Mesothelial cell of epicardium (in vitro differentiated cells): ENCODE measurements at places on chromosomes 2 and 18. TPM values are rescaled to one million over a fixed set of nuclear protein-coding genes. Genes with fewer than 3 reads are reported as not detected.

- peak overlapping the region; percentile 37 for H3K27ac ChIP-seq
- H3K36me3 ChIP-seq, result no peaks in the 10 kb centered on the region
- H3K27me3 ChIP-seq, result no peaks in the 10 kb centered on the region
Observed at GRCh38 chr2:205484215-205484614, 198.1 kb upstream of the NRP2 start.

- H3K27me3 ChIP-seq, result no peaks in the 10 kb centered on the region
- H3K4me1 ChIP-seq, result peaks cover 33% of the 10 kb centered on the region
- H3K36me3 ChIP-seq, result no peaks in the 10 kb centered on the region
- H3K4me3 ChIP-seq, result no peak overlapping the region
- H3K27ac ChIP-seq, result no peak overlapping the region
- DNase-seq, result no peak
Observed at GRCh38 chr18:8957731-8958130, 144.8 kb upstream of the NDUFV2 start.

DNA sequence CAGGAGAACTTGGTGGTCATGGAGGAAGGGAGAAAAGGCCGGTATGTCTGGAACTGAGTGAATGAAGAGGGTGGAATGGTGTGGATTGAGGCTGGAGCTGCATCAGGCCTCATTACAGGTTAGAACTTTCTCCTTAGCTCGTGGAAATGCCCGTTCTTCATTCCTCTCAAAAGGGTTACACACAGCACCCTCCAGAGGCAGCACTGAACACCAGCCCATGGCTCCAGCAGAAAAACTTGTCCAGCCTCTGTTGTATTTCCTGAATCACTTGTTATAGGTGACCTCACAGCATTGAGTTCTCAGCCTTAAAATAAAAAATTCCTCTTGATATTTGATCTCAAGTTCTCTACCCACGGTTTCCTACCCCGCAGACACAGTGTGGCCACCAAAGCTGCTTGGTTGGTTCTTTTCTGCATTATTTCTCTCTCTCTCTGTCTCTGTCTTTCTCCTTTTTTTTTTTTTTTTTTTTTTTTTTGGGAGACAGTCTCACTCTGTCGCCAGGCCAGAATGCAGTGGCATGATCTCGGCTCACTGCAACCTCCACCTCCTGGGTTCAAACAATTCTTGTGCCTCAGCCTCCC is 89.6 kb downstream of the ITGB1BP1 start:
- no peak overlapping the region for H3K4me3 ChIP-seq
- peak; percentile 46 for DNase-seq
- H3K27me3 ChIP-seq, result no peaks in the 10 kb centered on the region
- H3K4me1 ChIP-seq, result peaks cover 79% of the 10 kb centered on the region
- H3K36me3 ChIP-seq, result peaks cover 4% of the 10 kb centered on the region

GRCh38 chr2:230847883-230848388 is 16.8 kb upstream of the ITM2C start:
- H3K27me3 ChIP-seq, result peaks cover 31% of the 10 kb centered on the region
- H3K4me3 ChIP-seq, result peak overlapping the region; percentile 38
- H3K27ac ChIP-seq, result no peak overlapping the region
- DNase-seq, result peak; percentile 95

DNA sequence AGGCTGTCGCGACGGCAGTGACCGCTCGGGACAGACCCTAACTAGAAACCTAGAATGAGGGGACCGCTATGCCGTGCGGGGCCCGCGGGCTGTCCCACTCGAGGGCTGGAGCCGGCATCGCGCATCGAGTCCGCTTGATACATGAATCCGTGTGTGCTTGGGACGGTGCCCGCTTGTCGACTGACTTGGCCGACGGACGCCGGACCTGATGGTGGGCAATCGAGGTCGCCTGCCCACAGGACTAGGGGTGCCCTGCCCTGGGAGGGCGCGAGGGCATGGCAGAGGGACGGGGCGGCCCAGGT is 749 bp upstream of the PTMA start:
- H3K27ac ChIP-seq, result peak overlapping the region; percentile 100
- H3K36me3 ChIP-seq, result peaks cover 13% of the 10 kb centered on the region
- H3K27me3 ChIP-seq, result peaks cover 1% of the 10 kb centered on the region

- H3K36me3 ChIP-seq, result no peaks in the 10 kb centered on the region
- no peak overlapping the region for H3K4me3 ChIP-seq
- no peaks in the 10 kb centered on the region for H3K4me1 ChIP-seq
- peaks cover 45% of the 10 kb centered on the region for H3K27me3 ChIP-seq
Observed at GRCh38 chr2:68388772-68389171, 23.7 kb downstream of the PLEK start.

GRCh38 chr18:55732227-55733106 is 144.5 kb upstream of the TCF4 start:
- no peak overlapping the region for H3K27ac ChIP-seq
- H3K4me1 ChIP-seq, result peaks cover 3% of the 10 kb centered on the region
- no peaks in the 10 kb centered on the region for H3K36me3 ChIP-seq
- H3K4me3 ChIP-seq, result no peak overlapping the region
- no peaks in the 10 kb centered on the region for H3K27me3 ChIP-seq

DNA sequence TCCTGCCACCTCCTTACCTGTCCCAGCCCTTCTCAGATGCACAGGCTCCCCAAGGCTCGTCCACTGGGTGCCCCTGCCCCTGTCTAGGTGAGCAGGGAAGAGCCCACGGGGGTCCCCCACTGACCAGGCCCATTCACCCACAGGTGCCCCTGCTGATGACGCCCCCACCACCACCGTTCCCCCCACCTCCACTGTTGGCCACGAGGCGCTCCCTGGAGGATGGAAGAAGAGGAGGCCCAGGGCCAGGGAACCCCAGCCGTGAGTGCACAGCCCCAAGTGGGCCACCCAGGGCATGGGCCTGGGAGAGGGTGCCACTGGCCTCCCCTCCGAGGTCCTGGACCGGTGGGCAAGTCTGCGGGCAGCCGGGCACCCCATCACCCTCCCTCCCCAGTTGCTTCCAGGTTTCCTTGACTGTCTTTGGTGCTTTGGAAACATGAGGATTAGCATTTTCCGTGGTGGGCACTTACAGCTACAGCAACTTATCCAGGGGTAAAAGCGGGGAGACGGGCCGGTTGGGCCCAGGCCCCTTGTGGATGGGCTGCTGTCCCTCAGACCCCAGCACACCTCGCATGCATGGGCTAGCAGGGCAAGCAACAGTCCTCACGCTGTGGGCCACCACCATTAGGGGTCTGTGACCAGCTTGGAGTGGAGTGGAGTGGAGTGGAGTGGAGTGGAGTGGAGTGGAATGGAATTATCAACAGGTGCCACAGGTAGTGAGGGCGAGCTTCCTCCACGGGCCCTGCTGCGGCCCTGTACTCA is 13.2 kb upstream of the KLHL30 start:
- H3K36me3 ChIP-seq, result no peaks in the 10 kb centered on the region
- no peak for DNase-seq
- H3K4me1 ChIP-seq, result peaks cover 3% of the 10 kb centered on the region
- no peak overlapping the region for H3K27ac ChIP-seq
- peaks cover under 1% of the 10 kb centered on the region for H3K27me3 ChIP-seq
- H3K4me3 ChIP-seq, result no peak overlapping the region

- no peaks in the 10 kb centered on the region for H3K36me3 ChIP-seq
- peak overlapping the region; percentile 92 for H3K27ac ChIP-seq
- H3K4me3 ChIP-seq, result peak overlapping the region; percentile 85
- H3K27me3 ChIP-seq, result peaks cover 8% of the 10 kb centered on the region
- peaks cover 42% of the 10 kb centered on the region for H3K4me1 ChIP-seq
- no peak for DNase-seq
Observed at GRCh38 chr2:183035298-183035953, 2.8 kb downstream of the NCKAP1 start.

The B3GNT7 gene
- total RNA-seq, result 5.2 to 7.0 TPM (median 5.6 TPM) in 3 replicates

The ELOA2 gene
- not detected in 3 replicates for total RNA-seq

The CD28 gene
- not detected in 3 replicates for total RNA-seq

The DSG3 gene
- total RNA-seq, result 0.09 to 0.16 TPM (median 0.13 TPM) in 3 replicates

The NOSTRIN gene
- total RNA-seq, result 0.90 to 1.0 TPM (median 0.98 TPM) in 3 replicates
